ENCODE measurements at places on chromosomes 3 and 15.
A peak's percentile ranks its signal among the peaks of the same experiment; 100 is the strongest.

GRCh38 chr3:110093812-110094401 is 756.6 kb upstream of the DPPA4 start:
- no peak for DNase-seq

DNA sequence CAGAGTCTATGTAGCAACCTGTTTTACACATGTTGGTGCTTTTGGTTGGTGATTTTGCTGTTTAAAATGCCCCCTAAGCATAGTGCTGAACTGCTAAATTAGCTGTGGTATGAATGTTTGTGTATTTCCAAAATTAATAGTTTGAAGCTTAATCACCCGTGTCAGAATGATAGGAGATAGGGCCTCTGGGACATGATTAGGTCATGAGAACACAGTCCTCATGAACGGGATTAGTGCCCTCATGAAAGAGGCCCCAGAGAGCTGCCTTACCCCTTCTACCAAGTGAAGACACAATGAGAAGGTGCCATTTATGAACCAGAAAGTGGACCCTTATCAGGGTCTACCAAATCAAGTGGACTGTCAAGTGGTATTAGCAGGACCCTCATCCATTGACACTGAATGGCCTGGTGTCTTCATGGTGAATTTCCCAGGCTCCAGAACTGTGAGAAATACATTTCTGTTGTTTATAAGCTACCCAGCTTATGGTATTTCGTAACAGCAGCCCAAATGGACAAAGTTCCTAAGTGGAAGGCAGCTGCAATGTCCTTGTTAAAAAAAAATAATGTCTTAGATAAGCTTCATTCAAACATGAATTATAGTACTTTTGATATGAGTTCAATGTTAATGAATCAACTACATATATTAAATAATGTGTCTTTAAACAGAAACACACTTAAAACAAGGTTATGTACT is 37.7 kb upstream of the FRMD4B start:
- DNase-seq, result no peak

DNA sequence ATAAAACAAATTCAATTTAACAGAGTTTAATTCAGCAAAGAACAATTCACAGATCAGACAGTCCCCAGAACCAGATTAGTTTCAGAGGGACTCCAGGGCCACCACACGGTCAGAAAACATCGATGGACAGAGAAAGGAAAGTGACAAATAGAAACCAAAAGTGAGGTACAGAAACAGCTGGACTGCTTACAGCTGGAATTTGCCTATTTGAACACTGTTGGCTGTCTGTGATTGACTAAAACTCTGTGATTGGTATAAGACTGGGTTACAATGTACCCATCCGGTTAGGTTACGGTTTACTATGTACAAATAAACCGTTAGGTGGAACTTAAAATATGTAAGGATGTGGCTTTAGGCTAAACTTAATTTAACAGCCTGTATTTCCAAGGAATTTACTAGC is 30.3 kb downstream of the MOBP start:
- no peak for DNase-seq

GRCh38 chr15:80176443-80176842 is 23.6 kb downstream of the FAH start:
- DNase-seq, result peak; percentile 95

DNA sequence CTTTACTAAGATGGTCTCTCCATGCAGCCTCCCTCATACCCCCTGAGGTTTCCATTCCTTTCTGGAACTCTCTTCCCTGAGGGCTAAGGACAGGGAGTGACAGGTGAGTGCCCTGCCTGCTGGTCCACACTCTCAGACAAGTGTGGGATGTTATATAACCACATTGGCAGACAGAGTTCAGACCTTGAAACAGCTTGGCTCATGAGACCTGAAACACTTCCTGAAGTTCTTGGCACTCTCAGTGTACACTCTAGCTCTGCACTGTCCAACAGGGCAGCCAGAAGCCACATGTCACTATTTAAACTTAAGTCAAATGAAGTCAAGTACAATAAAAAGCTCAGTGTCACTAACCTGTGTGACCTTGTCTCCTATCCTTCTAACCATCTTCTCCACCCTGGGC is 188.5 kb downstream of the ZNF621 start:
- peak; percentile 78 for DNase-seq

GRCh38 chr15:68271854-68272471 is 5.6 kb upstream of the FEM1B start:
- DNase-seq, result no peak

DNA sequence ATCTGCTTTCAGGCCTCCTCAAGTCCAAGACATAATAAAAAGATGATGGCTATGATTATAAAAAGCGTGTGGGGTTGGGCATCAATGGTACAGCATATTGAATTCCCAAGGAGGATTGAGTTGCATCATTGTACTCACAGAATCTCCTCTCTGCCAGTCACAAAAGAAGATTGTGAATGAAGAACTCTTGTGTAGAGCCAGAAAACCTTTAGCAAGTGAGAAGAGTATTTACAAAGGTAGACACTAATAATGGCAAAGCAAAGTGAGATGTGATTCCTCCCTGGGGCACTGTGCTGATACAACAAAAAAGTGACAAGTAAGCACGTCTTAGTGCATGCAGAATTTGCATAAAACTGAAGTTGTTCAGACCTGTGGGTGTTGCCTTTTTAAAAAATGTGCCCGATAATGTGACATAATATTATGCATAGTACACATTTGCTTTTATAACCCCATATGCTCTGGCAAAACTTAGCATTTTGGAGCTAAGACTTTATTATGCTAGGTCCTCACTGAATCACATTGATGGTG is 291.2 kb upstream of the TBC1D5 start:
- no peak for DNase-seq
